ENCODE measurements at places on chromosomes 7 and 10.

DNA sequence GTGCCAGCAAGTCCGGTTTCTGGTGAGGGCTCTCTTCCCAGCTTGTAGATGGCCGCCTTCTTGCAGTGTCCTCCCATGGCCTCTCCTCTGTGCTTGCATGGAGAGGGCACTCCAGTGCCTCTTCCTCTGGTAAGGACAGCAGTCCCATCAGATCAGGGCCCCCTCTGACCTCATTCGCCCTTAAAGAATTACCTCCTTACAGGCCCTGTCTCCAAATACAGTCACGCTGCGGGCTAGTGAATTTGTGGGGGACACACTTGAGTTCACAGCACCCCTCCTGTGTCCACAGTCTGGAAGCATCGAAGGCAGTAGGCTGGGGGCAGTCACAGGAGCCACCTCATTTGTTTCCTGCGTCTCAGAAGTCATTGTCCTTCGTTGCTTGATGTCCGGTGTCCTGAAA, 54.6 kb downstream of the LHPP start:
- no peak for DNase-seq

GRCh38 chr7:29865526-29865925, 59.2 kb downstream of the WIPF3 start:
- no peak for DNase-seq

DNA sequence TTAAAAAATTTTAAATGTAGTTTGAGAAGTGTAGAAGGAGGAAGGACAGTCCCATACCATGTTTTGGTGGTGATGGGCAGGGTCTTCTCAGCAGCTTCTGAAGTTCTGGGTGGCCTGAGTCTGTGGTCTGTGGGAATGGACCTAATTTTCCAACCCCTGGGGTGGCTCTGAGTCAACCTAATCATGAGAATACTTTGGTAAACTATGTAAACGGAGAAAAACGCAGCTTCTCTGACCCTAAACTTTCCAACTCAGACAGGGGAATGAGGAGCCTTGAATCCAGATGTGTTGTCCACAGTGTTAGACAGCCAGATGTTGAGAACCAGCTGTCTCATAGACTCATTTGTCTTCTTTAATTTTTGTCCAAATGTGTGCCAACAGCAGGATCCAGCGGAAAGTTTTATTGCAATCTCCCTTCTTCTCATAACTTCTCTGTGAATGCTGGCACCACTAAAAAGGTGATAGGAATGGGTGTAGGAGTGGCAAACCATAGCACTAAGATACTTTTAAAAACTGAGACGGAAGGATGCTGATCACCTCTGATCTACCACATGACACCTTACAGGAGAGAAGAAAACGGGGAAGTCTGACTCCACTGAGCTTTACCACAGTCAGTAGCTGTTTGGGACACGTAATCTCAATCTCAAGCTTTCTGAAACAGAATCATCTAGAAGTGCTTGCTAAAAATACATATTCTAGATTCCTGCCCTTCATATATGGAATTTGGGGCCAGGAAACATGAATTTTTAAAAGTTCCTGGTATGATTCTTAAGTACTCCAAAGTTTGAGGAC, 90.5 kb upstream of the PHYHIPL start:
- no peak for DNase-seq

DNA sequence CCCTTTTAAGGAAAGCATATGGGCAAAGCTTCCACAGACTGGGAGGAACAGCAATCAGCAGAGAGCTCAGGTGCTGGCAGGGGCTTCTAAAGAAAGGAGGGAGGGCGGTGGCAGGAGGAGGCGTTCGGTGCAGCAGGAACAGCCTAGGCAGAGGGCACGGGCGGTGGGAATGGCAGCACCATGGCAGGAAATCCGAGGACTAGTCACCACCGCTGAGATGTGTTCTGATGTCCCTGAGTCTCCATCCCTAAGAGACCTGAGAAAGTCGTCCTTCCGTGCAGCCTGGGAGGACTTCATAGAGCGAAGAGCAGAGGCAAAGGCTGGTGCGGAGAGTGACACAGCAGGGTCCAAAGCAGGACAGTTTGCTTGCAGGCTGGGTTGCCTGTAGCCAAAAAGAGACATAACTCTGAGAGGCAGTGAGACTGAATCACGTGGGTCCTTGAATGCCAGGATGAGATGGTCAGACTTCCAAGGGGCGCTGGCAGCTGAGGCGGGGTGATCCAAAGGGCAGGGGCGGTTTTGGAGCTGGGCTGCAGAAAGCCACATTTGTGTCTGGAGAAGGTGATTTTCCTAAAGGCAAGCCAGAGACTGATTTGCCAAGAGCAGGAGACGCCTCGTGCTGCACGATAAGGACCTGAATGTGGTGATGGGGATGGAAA, 35.8 kb upstream of the GRID1 start:
- no peak for DNase-seq

DNA sequence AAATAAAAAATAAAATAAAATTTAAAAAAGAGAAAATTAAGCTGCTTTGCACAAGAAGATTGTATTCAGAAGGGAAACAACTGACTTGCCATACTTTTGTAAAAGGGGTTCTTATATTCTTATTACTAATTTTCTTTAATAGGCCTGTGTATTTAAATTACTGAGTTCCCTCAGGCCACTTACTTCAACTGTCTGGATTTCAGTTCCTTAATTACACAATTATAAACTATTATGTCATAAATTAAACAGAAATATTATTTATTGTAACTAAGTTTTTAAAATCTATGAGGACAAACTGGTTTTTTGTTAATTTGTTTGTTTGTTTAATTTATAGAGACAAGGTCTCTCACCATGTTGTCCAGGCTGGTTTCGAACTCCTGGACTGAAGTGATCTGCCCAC, 22.4 kb upstream of the MICU1 start:
- DNase-seq, result no peak

DNA sequence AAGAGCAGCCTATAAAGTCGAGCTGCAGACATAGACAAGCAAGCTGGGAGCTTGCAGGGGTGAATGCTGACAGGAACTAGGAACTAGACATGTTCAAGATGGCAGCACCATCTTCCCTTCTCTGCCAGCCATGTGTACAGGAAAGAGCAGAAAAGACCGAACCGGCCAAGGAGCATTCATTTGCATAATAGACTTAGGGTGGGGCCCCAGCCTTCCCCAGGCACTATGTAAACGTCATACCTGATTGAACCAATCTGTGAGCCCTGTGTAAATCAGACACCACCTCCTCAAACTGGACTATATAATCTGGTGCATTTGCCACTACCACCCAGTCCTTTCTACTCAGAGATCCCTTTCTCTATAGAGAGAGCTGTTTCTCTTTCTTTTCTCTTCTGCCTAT, 106.9 kb upstream of the FAM3C start:
- no peak for DNase-seq

DNA sequence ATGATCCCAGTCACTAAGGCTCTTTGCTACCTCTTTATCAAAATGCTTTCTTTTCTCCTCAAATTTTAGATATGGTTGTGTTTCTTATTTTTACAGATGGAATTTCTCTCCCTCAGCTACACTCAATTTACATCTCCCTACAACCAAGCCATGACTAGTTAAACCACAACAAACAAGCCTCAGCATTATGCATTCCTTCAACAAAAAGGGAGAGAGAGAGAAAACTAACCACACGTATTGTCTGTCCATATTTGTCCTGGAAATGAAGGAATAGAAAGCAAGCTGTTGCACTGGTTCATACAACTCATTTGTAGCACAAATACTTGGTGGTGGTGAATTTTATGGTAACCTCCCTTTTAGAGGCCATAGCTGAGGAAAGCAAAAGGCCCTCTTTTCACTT, 286.4 kb downstream of the AHR start:
- no peak for DNase-seq

DNA sequence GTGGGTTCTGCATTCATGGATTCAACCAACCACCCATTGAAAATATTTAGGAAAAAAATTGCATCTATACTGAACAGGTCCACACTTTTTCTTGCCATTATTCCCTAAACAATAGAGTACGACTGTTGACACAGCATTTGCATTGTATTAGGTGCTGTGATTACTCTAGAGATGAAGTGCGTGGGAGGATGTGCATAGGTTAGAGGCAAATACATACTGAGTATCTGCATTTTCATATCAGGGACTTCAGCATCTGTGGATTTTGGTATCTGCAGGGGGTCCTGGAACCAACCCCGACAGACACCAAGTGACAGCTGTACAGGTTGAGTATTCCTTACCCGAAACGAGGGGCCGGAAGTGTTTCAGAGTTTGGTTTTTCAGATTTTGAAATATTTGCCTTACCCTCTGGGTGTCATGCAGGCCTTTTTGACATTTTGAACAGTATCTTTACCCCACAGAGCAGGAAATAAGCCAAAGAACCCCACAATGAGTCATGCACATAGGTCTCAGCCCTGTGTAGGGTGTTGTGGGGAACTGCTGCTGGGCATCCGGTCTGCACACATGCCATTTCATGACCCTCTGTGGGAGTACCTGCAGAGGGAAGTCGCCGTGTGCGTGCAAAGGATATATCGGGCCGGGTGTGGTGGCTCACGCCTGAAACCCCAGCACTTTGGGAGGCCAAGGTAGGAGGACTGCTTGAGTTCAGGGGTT, 14.5 kb downstream of the NUDT5 start:
- DNase-seq, result no peak

- DNase-seq, result no peak
These were observed 21.4 kb downstream of the STAMBPL1 start for GRCh38 chr10:88901206-88901983.

DNA sequence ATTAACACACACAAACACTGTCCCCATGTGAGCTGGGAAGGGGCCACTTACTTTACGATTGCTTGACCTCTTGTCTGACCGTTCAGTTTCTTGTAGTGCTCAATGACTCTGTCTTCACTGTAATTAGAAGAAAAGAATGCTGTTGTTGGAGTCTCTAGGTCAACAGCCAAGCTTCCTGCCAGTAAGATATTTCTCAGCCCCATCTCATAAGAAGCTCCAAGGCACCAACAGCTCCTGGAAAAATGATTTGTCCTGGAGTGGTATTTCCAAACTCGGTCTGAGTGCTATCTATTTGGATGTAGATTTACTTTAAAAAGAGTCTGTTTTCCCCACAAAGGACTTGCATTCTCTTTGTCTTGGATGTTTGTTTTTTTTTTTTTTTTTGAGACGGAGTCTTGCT, 153.7 kb downstream of the PRPF18 start:
- no peak for DNase-seq

DNA sequence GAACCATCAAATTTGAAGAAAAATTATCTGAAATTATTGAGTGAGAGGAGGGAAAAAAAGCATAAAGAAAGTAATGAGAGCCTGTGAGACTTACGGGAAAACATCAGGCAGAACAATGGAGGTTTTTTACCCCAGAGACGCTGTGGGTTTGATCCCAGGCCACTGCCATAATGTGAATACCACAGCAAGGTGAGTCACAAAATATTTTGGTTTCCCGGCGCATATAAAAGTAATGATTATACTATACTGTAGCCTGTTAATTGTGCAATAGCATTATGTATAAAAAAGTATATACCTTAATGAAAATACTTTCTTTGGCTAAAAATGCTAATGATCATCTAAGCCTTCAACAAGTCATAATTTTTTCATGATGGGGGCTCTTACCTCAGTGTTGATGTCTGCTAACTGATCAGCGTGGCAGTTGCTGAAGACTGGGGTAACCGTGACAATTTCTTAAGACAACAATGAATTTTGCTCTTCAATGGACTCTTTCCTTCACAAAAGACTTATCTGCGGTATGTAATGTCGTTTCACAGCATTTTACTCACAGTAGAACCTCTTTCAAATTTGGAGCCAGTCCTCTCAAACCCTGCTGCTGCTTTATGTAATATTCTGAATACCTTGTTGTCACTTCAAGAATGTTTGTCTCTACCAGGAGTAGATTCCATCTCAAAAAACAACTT, 97.0 kb upstream of the FAM20C start:
- DNase-seq, result no peak

DNA sequence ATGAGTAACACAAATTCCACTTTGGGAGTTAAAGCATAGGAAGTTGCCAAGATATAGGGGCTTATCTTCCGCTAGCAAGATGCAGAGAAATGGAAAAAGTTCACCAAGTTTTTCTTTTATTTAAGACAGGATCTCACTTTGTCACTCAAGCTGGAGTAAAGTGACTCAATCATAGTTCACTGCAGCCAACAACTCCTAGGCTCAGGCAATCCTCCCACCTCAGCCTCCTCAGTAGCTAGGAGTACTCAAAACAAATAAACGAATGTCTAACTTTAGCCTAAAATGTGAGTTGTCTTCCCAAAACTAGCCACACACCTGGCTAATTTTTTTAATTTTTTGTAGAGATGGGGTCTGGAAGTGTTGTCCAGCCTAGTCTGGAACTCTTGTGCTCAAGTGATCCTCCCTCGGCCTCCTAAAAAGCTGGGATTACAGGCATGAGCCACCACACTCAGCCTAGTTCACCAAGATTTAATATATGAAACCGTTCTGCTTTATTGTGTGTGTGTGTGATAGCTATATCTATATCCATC, 9.9 kb downstream of the VIM start:
- no peak for DNase-seq

DNA sequence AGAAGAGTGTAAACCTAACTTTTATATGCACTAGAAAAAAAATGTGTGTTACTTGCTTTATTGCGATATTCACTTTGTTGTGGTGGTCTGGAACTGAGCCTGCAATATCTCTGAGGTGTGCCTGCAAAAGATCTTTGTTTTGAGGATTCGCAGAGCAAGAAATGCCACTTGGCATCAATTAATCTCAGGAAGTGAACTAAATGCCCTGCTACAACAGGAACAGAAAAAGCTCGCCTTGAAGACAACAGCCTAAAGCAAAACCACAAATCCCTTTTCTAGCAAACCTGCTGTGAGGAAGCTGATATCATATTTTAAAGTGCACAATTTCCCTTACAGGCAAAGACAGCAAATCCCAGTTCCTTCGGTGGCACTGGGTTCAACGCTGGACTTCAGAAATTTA, 675.8 kb downstream of the KCNMA1 start:
- DNase-seq, result no peak

GRCh38 chr10:26441491-26442214, 3.5 kb downstream of the APBB1IP start:
- DNase-seq, result no peak

GRCh38 chr7:31408140-31408729, 67.7 kb upstream of the NEUROD6 start:
- no peak for DNase-seq

GRCh38 chr7:46764100-46764936, 817.6 kb downstream of the TNS3 start:
- DNase-seq, result no peak

DNA sequence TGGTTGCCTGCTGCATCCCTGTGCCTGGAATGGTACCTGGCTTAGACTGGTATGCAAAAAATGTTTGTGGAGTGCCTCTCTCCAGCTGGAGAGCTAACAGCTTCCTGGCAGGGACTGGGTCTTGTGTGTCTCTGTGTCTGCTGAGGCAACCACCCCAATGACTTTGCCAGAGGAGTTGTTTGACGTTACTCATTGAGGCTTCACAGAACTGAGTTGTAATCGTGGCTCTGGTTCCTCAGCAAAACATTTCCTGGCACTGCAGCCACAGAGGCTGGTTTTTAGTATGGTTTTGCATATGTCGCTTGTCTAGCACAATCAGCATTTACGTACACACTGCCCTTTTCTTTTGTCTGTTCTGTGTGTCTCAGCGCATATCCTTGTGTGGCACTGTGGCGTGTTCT, 7.5 kb downstream of the ZNF282 start:
- no peak for DNase-seq

DNA sequence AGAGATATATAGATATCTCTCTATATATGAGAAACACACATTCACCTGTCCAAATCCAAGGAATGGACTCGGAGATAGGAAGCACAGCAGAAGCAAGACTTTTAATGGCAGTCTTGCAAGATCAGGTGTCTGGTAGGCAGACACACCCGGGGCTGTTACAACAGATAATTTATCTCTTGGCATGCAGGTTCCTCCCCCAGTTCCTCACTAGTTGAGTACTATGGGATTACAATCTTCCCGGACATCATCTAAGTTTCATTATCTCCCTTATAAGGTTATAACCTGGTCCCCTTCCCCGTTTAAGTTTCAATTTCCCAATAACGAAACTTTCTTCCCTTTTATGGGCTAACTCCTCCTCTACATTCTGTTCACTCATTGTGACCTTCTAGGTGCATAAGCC, 399.3 kb downstream of the PPP1R3A start:
- no peak for DNase-seq

Data from NCI-H2081 treated with DMSO at 0.1 percent for 48 hours (cell line).